Right cardiac atrium (tissue), 5 donors: ENCODE measurements at places on chromosomes 5 and 9. TPM values are rescaled to one million over a fixed set of nuclear protein-coding genes. Genes with fewer than 3 reads are reported as not detected.

NSMF gene
- 21.5 TPM for total RNA-seq

CENPK gene
- total RNA-seq = 0.86 TPM

IQGAP2 gene
- 6.2 TPM for total RNA-seq

GRCh38 chr5:140992828-140993227, 26.6 kb downstream of the PCDHAC2 start:
- no peak for DNase-seq

- DNase-seq = no peak
Observed at GRCh38 chr5:171469326-171469725, 49.9 kb downstream of the FGF18 start.

DNA sequence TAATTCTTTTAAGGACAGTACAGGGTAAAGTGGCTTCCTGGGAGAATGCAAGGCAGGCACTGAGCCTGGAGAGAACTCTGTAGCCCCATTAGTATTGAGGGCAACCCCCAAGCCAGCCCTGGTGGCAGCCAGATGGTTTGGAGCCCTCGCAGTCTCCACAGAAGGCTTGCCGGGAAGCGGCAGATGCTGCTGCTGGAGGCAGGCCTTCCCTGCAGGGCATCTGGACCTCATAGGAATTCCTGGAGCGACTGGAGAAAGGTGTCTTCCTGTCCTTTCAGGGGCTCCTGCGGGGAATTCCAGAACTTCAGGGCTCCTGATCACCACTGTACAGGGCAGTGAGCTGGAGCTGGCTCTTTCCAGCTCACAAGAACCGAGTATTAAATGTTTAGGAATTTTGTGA, 167.5 kb downstream of the INSYN2B start:
- DNase-seq = no peak

DNA sequence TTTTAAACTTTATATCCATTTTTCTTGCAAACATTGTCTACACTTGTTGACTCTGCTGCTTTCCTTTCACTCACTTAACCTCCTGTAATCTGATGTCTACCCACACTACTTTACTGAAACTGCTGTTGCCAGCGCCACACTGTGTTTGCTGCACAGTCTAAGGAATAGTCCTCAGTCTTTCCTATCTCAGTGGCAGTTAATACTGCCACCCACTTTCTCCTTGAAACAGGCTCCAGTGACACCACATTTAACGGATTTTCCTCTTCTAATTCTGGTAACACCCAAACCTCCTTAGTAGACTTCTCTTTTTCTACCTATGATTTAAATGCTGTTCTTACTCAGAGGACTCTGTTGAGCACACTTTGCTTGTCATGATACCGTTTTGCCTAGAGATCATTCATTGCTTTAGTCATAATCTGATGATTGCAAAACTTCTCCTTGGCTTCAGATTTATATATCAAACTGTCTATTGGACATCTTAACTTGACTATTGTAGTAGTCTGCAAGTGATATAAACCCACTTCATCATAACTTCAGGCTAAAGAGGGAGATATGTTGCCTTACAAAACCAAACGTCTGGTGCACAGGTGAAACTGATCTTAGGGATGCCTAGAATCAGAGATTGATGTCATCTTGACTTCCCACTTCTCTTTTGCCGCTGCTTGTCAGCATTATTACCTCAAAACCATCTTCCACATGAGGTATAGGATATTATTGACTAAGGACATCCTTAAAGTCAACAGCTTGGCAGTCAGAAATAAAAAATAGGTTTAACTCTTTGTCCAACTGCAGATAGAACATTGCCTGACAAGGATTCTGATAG, 94.1 kb downstream of the CDC42SE2 start:
- DNase-seq = no peak

DNA sequence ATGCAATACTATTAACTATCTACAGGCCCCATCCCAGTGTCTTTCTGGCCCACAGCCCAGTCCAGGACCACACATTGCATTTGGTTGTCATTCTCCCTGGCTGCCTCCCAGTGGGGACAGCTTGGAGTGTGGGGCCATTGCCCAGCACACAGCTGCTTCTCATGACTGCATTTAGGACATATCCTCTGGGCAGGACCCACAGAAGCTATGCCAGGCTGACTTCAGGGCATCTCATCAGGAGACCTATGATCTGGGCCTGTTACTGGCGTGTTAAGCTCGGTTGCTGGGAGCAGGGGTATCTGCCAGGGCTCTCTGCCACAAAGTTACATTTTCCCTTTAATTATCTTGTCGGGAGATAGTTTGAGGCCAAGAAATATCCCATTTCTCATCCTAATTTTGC, 32.1 kb upstream of the CLPTM1L start:
- no peak for DNase-seq

DNA sequence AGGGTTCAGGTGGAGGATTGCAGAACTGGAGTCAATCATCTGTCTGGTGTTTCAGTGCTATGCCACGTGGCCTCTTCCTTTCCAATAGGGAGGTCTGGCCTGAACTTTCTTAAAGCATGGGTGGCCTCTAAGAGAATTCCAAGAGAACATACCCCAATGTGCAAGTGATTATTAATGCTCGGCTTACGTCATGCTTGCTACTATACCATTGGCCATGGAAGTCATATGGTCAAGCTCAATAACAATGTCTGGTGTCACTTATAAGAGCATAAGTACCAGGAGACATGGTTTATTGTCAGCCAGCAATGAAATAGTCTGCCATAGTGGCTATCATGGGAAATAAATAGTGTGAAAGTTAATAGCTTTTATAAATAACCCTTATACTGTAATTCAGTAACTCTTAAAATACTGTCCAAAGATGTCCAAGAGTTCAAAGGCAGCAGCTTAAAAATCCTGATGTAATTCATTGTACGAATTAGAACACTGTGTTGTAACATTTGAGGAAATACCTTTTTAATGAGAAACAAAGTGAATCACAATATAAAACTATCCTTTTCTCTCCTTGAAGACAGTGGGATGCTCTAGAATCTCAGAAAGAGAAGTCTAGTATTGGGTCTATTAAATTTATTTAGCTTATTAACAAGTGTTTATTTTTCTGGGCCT, 355.4 kb upstream of the PRR16 start:
- DNase-seq = no peak
